ENCODE measurements at places on chromosomes 2 and 18. TPM values are rescaled to one million over a fixed set of nuclear protein-coding genes. Genes with fewer than 3 reads are reported as not detected.

ITGB6 gene
- total RNA-seq = not detected

GAREM2 gene
- total RNA-seq = 0.13 TPM

ASTL gene
- total RNA-seq = not detected

CCBE1 gene
- under 0.01 TPM for total RNA-seq

AGFG1 gene
- 56.6 TPM for total RNA-seq

CACNB4 gene
- total RNA-seq = under 0.01 TPM

SULT1C2 gene
- total RNA-seq = not detected

ARHGAP15 gene
- under 0.01 TPM for total RNA-seq

DSG1 gene
- total RNA-seq = not detected

COLEC11 gene
- 0.13 TPM for total RNA-seq

MAL gene
- total RNA-seq = not detected

TMEM37 gene
- 0.13 TPM for total RNA-seq

PSMA8 gene
- total RNA-seq = not detected

POTEI gene
- total RNA-seq = 0.26 TPM

SLC9A4 gene
- not detected for total RNA-seq

CRIM1 gene
- total RNA-seq = 375 TPM

B3GNT7 gene
- 7.2 TPM for total RNA-seq

TUBA3E gene
- total RNA-seq = not detected

SLC23A3 gene
- 0.89 TPM for total RNA-seq

HMSD gene
- total RNA-seq = not detected

IL1R2 gene
- 0.76 TPM for total RNA-seq

PDE11A gene
- under 0.01 TPM for total RNA-seq

CENPA gene
- total RNA-seq = 17.1 TPM

SPAG16 gene
- 8.1 TPM for total RNA-seq

SLC40A1 gene
- total RNA-seq = 319 TPM

HNMT gene
- total RNA-seq = 3.0 TPM

DCC gene
- not detected for total RNA-seq

SIX3 gene
- total RNA-seq = not detected

GNLY gene
- not detected for total RNA-seq

ORMDL1 gene
- total RNA-seq = 40.7 TPM

KLHL29 gene
- total RNA-seq = 2.2 TPM

SERPINB12 gene
- total RNA-seq = not detected

MRPS9 gene
- total RNA-seq = 18.7 TPM

PROKR1 gene
- total RNA-seq = under 0.01 TPM

C1QL2 gene
- not detected for total RNA-seq

CDH19 gene
- under 0.01 TPM for total RNA-seq

MC5R gene
- total RNA-seq = not detected

SPC25 gene
- 1.4 TPM for total RNA-seq

ALPP gene
- not detected for total RNA-seq

LAMA3 gene
- total RNA-seq = 7.0 TPM

REG1B gene
- not detected for total RNA-seq

HADHA gene
- 161 TPM for total RNA-seq

NPHP1 gene
- 1.5 TPM for total RNA-seq

UGT1A8 gene
- total RNA-seq = not detected

RAB6C gene
- not detected for total RNA-seq

RHBDD1 gene
- total RNA-seq = 4.6 TPM

GCG gene
- not detected for total RNA-seq

CHRNA1 gene
- 0.90 TPM for total RNA-seq

ANKRD62 gene
- not detected for total RNA-seq

COLEC12 gene
- 33.4 TPM for total RNA-seq

COL4A4 gene
- not detected for total RNA-seq

DLGAP1 gene
- total RNA-seq = under 0.01 TPM

NGEF gene
- not detected for total RNA-seq

ZNF2 gene
- total RNA-seq = 8.1 TPM

CD226 gene
- 1.5 TPM for total RNA-seq
